CD14-positive monocyte (primary cell): ENCODE measurements at places on chromosomes 1 and 21.
A peak's percentile ranks its signal among the peaks of the same experiment; 100 is the strongest.

- DNase-seq: peak; percentile 37
Observed at GRCh38 chr1:40905061-40905460, 42.9 kb upstream of the CITED4 start.

- DNase-seq: no peak
Observed at GRCh38 chr1:231527586-231528171, 790 bp upstream of the TSNAX start.

GRCh38 chr1:19644681-19645410, 735 bp downstream of the NBL1 start:
- no peak for DNase-seq

GRCh38 chr1:30234091-30234490, 489.3 kb downstream of the MATN1 start:
- DNase-seq: no peak

- DNase-seq: no peak
Observed at GRCh38 chr1:217331698-217332097, 299.2 kb downstream of the GPATCH2 start.

- DNase-seq: no peak
Observed at GRCh38 chr1:185069202-185069772, 23.9 kb downstream of the RNF2 start.

- DNase-seq: no peak
Observed at GRCh38 chr21:39661740-39662139, 49.0 kb downstream of the B3GALT5 start.

- no peak for DNase-seq
Observed at GRCh38 chr1:184896000-184896399, 78.3 kb downstream of the NIBAN1 start.

- no peak for DNase-seq
Observed at GRCh38 chr1:3847081-3847480, 9.9 kb downstream of the CEP104 start.

GRCh38 chr1:41454406-41454805, 30.1 kb downstream of the EDN2 start:
- no peak for DNase-seq

DNA sequence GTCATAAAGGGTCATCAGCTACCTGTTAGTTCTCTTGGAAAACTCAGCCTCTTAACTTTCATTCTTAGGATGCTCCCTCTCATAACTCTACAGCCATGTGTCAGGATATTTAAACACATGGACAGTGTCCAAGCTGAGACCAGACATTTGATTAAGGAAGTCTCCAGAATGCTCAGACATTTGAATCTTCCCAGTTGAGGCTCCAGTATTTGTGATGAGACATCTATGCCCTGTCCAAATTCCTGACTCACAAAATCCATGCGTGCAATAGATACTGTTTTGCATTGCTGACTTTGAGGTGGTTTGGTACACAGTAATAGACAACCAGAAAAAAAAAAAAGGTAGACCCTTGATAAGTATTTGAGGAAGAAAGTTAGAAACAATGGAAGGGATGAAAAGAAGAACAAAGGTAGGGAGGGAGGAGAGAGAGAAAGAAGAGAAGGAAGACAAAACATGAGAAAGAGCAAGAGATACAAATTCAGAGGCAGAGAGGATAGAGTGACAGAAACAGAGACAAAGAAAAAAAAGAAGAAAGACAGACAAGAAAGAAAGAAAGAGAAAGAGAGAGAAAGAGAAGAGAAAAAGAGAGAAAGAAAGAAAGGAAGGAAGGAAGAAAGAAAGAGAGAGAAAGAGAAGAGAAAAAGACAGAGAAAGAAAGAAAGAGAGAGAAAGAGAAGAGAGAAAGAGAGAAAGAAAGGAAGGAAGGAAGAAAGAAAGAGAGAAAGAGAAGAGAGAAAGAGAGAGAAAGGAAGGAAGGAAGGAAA, 275.5 kb upstream of the PRMT6 start:
- no peak for DNase-seq

DNA sequence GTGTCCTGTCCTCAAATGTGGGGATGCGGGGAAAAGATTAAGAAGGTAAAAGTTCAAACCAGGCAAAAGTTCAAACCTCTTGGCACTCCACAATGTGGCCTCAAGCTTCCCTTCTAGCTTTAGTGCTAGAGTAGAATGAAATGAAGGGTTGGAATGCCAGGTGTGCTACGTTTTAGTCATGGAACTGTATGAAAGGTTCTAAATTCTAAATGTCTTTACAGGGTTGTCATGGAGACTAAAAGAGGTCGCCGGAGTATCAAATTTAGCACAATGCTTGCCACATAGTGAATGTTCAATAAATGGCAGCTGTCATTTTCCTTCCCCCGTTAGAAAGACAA, 57.2 kb upstream of the LRRC8D start:
- no peak for DNase-seq

- no peak for DNase-seq
Observed at GRCh38 chr21:45253633-45254459, 33.8 kb downstream of the POFUT2 start.

DNA sequence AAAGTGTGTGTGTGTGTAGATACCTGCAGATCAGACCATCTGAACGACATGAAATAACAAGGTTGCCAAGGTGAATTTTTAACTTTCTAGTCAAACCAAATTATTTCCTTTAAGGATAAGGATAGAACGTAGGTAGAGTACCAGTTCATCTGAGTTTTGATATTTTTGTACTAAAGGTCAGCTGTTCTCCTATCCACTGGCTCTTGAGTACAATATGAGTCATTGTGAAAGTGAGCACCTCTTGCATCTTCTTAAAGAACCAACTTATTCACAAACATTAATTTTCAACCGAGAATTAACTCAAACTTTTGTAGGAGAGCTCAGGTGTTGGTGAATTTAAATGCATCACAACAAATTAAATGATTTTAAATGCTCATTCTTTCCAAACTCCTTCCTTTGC, 71.5 kb downstream of the IFI44 start:
- no peak for DNase-seq

- no peak for DNase-seq
Observed at GRCh38 chr1:233744779-233745513, 131.0 kb downstream of the KCNK1 start.

- DNase-seq: no peak
Observed at GRCh38 chr1:45864167-45865106, 61.0 kb downstream of the MAST2 start.

GRCh38 chr1:965526-966134, 652 bp upstream of the PLEKHN1 start:
- no peak for DNase-seq

- DNase-seq: peak; percentile 26
Observed at GRCh38 chr1:24391882-24392603, 21.5 kb downstream of the STPG1 start.

GRCh38 chr1:211920141-211920572, 89.6 kb upstream of the LPGAT1 start:
- DNase-seq: no peak

DNA sequence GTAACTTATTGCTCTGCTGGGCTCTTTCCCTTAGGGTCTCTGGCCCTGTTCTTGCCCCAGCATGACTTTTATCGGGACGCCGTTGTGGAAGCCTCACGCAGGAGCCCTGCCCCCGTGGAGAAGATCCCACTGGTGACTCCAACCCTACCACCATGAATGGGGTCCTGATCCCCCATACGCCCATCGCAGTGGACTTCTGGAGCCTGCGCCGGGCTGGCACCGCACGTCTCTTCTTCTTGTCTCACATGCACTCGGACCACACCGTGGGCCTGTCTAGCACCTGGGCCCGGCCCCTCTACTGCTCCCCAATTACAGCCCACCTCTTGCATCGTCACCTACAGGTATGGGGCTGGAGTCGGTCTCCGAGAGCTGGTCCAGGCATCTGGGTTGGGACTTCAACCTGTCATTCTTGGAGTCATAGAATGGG, 322 bp downstream of the DCLRE1B start:
- DNase-seq: no peak

GRCh38 chr1:13548281-13548680, 34.5 kb upstream of the LRRC38 start:
- no peak for DNase-seq

DNA sequence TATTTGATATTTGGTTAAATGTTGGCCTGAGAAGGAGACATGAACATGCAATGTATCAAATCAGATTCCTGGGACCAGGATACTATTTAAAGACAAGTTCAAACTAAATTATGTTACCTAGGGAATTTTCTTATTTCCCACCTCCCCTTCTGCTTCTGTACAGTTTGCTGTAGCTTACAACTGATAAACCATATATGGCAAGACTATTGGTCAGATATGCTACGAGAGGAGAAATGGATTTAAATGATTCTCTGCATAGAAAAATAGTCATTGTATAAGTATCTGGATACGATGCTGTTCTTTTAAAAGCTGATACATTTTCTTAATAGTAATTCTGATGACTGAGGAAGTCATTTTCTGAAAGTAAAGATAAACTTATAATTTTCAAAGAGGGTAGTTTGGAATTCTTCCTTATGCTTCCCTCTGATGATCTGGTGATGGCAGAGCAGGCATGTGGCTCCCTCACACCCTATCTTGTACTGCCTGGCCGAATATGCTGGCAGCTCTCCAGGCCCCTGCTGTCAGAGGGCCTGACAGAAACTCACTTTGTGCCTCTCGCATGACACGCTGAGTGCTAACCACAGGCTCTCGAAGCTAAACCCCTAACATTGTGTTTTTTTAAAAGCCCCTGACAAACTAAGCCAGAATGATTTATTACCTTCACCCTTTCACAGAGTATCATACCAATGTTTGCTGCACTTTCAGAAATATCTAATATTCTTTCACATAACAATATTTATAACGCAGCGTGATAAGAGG, 19.4 kb downstream of the RRP15 start:
- no peak for DNase-seq

- no peak for DNase-seq
Observed at GRCh38 chr1:107494061-107494460, 353.2 kb downstream of the NTNG1 start.

DNA sequence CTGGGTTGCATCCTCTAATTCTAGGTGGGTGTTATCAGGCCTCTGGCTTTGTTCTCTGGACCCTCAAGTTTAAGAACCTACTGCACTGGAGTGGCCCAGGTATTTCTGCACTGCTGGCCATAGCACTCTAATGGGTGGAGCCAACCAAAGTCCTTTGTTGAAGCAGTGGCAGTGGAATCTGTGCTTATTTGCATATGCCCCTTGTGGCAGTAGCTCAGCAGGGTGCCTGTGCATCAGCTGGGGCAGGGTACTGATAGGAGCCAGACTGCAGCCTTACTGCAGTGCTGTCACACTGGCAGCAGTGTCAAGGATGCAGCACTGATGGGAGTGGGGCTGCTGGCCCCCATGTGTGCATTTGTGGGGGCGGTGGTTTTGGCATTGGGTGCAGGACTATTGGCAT, 660.6 kb downstream of the LRRIQ3 start:
- no peak for DNase-seq

DNA sequence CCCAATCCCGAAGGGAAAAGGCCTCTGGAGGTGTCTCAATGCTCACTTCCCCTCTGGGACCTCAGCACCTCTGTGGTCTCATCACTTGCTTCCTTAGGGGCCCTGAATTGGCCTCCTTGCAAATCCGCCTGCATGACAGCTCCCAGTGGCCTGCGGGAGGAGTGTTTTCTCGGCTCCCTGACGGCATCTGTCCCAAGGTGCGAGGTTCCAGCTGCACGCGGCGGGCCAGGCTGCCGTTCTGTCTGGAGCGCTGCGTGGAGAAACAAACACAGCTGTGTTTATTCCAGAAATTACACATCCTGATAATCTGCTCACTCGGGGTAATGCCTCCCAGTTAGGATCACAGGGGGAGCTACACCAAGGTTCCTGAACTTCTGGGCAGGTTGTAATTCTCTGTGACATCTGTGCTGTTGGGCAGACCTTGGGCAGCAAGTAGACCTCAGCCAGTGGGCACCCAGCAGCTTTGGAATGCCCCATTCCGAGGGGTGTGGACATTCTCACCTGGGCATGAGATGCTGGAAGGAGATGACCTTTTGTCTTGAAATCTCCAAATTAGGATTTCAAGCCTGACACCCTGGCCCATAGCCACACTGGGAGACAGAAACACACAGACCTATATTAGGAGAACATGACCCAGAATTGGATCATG, 18.2 kb downstream of the EPHB2 start:
- no peak for DNase-seq

DNA sequence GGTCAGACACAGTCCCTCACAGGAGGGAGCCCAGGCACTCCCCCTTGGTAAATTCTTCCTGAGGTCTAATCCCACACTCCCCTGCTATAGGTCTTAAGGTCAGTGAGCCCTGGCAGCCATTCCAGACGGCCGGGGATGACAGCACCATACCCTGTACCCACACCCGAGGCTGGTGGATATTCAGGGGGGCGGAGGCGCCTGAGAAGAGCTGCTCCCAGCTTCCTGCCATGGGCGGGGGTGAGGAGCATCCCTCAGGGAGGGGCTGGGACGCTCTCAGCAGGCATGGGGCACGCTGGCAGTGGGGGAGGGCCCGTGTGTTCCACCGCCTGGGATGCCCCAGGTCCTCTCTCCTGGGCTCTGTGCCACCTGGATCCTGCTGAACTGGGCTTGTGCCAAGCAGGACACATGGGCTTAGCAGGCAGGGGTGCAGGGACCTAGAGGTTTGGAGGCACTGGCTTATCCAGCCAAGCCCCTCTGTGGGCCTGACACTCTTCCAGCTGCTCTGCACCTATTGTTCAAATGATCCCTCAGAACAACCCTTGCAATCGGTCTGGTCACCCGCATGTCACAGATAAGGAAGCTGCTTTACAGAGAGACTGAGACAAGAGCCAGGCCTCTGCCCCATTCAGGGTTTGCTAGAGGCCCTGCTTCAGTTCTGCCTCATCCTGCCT, 5.7 kb upstream of the ADGRB2 start:
- no peak for DNase-seq

DNA sequence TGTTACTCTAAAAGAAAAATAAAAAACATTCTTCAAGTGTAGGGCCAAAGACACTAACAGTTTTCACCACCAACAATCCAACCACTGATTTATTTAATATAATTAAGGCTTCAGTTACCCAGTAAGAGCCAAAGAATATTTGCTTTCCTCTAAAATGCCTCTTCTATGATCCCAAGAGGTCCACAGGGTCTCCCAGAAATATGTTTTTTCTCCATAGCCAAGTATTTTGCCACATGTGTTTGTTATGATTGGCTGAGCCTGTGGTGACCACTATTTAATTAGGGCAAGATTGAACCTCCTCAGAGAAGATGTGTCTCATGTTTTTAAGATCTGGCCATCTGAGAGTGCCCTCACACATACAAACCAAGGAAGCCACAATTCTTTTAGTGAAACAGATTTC, 135.9 kb downstream of the TPR start:
- no peak for DNase-seq
